ENCODE measurements at places on chromosomes 6 and 20.

- DNase-seq = no peak
Observed at GRCh38 chr6:81739230-81740195, 13.0 kb downstream of the TENT5A start.

GRCh38 chr6:85451565-85452306, 1.9 kb downstream of the NT5E start:
- no peak for DNase-seq

DNA sequence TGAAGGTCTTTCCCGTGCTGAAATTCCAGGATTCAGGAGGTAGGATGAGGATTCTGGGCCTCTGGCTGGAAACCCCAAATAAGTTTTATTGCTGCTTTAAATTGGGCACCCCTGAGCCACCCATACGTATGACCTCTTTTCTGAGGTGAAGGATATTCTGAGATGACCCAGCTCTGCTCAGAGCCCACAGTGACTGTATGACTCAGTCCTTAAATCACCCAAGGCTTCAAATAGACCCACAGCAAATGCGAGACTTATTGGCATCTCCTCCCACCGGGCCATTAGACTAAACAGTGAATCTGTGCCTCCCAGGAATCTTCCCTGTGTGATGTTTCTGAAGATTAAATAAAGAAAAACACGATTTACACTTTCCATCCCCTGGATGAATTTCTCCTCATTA, 9.5 kb downstream of the SIRPG start:
- no peak for DNase-seq

DNA sequence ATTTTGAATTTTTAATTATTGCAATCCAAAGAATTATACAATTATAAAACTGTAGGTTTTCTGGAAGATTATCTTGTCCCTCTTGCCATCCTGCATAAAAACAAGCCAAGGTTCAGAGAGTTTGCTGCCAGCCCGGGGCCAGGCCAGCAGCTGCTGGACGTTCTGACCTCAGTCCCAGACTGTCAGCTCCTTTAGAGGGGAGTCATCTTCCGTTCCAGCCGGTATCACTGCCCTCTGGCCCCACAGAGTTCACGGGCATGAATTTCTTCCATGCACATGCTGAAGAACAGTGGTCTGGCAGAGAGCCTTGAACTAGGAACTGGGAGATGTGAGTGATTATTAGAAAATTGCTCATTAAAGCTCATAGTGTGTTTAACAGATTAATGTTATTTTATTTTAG, 130.4 kb upstream of the QKI start:
- no peak for DNase-seq

DNA sequence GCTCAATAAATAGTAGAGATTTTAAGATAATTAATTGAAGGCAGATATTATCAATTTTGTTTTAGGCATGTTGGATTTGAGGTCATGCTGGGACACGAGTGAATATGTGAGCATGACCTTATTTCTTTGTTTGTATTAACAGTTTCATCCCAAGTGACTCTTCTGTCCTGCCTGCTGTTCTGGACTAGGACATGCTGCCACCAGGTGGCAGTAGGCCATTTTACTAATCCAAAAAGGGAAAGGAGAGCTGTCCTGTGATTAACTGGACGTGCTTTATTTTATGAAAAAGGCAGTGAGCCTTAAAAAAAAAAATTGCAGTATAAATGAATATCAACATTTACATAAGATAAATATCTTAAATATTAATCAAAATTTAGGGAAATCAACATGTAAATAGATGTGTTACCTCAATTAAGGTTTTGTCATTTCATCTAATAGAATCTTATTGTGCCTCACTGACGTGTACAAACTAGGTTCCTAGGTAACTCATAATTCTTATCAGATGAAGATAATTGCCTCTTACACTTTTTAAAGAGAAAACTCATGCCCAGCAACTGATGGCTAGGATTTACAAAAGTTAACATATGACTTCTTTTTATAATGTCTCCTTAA, 49.8 kb downstream of the FRK start:
- no peak for DNase-seq

- no peak for DNase-seq
Observed at GRCh38 chr6:71531006-71531405, 242.4 kb downstream of the OGFRL1 start.

- no peak for DNase-seq
Observed at GRCh38 chr20:4569865-4570264, 151.8 kb upstream of the PRND start.

GRCh38 chr6:42411406-42411805, 40.3 kb downstream of the TRERF1 start:
- no peak for DNase-seq

DNA sequence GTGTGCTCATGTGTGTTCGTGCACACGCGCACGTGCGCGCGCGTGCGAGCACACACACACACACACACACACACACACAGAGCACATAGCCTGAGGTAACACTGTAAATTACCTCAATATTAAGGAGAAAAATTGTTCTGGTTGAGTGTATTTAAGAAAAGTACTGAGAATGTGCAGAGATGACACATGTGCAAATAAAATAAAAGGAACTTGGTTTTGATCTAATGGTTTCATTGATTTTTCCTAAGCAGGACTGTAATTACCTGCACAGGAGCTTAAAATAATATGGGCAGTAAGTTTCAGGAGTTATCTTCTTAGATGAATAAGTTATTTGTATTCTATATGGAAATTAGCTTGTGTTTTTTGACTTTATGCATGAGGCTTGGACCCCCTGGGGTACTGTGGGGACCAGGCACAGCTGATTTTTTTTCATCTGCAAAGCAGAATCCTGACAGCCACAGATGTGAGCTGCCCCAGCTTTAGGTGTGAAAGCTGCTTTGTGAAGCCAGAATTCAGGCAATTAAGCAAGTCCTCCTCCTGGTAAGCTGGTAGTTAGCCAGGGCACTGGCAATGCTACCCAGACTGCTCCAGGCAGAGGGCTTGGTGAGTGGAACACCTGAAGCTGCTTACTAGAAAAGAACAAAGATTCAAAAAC, 1040.6 kb upstream of the CITED2 start:
- no peak for DNase-seq

GRCh38 chr20:3685341-3685740, 3.5 kb upstream of the ADAM33 start:
- no peak for DNase-seq

DNA sequence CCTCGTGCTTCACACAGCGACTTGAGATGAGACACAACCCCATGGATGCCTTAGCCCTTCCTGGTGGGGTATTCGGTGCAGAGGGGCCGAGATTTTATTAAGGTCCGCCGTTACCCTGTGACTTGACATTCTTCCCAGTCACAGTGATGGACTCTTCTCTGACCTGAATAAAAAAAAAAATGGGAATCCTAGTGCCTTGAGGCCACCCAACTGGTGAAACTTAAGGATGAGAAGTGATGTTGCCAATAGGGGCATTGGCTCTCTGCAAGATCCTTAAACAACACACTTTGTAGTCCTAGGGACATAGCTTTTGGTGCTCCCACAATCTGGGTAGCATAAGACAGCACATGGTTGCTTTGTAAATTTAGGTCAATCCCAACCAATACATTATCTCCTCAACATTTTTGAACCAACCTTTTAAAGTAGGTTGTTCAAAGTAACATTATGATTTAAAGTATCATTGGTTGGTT, 814 bp upstream of the ADNP start:
- no peak for DNase-seq

- no peak for DNase-seq
Observed at GRCh38 chr6:39214120-39214813, 15.0 kb downstream of the KCNK5 start.

DNA sequence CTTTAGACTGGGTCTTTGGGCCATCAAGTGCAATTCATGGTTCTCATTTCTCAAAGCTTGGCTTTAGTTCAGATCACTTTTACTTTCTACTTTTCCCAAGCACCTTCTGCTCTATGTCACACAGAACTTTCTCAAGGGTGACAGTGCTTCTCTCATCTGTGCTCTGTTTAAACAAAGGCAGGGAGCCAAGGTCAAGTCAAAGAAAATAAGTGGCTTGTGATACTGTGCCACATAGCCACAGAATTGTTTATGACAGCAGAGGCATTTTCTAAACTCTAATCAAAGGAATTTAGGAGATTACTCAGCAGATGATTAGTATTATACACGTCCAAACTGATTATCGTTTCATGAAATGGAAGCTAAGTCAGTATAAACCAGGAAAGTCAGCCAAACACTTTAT, 348.0 kb downstream of the HDGFL1 start:
- no peak for DNase-seq

GRCh38 chr20:40540166-40540565, 148.9 kb downstream of the MAFB start:
- DNase-seq = no peak

DNA sequence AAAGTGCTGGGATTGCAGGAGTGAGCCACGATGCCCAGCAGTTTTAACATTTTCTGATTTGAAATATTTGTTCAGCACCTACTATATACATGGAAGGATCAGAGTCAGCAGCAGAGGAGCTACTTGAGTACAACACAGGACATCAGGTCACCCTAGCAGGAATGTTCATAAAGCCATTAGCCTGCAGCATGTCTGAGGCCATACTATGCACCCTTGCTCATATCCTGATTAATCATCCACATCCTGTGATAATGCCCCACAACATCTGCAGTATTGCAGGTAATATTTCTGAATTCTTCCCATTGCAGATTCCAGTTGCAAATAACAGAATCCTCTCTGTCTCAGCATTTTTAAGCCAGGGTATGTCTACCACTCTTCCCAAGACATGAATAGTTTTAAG, 171.0 kb upstream of the PRND start:
- DNase-seq = no peak

- no peak for DNase-seq
Observed at GRCh38 chr6:166724576-166724975, 97.5 kb upstream of the RPS6KA2 start.

DNA sequence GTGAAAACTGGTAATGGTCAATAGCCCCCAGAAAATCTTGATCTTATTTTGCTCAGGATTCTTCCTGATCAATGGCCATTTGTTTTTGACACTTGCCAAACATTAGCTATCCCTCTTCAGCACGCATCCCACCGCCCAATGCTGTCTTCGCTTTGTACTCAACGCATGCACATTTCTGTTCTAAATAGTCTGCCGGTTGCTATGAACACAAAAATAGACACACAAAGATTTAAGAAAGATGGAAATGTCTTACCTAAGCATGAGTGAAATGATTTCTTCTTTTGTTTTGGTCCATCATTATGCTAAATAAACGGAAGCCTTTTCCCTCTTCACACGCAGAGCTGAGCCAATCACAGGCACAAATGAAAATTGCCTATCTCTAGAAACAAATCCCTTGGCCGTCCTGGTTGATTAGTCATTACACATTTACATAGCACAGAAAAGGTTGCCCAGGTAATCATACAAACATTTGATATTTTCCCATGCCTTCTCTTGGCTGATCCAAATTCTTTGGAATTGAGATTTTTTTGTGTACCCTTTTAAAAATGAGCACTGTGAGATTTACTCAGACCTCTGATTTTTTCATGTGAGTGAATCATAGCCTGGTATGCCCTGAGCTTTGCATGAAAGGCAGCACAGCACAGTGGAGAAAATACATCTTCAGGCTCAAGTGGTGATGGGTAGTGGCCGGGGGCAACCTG, 70.5 kb upstream of the FAM184A start:
- DNase-seq = no peak

DNA sequence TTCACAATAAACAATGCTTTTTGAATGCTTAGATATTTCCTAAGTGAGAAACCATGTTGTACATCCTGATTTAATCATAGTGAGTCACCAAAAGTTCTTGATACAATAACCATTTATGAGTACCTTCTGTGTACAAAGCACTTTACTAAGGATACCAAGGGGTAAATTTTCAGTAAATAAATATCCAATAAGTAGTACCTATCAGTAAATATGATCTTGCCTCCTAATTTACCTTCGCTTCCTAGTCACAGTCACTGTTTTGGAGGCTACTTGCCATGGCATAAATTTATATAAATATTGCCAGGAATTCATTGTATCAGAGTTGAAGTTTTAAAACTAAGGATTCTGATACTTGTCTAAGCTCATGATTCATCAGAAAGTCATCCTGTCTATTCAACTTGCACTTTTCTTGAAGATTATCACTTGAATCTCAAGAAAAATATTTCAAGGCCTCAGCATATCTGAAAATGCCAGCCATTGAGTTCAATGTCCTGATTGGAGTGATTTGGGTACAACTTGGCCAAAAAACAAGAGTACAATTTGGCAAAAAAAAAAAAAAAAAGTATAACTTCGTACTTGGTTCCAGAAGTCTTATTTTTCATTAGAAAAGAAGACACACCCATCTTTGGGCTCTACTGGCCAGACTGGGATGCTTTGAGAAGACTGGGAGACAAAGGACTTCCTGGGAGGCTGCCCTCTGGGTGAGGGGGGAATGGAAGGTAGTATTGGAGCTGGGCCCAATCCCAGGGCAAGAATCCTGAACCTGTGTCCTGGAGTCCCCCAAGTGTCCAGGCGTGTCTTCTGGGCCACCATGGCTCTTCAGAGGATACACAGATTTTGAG, 32.8 kb downstream of the RAB22A start:
- DNase-seq = no peak

DNA sequence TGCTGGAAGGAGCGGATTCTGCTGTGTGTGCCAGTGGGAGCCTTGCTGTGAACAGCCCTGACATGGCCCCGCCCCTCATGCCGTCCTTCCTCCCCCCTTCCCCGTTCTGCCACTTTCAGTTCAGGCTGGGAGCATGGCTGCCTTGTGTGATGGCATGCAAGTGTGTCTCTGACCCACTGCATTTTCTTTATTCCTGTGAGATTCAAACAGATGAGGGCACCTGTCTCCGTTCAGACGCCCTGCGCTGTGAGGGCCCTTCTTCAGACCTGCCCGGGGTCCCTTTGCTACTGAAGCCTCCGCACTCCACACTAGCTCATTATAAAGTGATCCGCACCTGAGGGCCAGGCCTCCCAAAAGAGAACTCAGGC, 88.3 kb downstream of the TAF4 start:
- no peak for DNase-seq

- DNase-seq = no peak
Observed at GRCh38 chr6:112480553-112480952, 133.4 kb downstream of the RFPL4B start.

DNA sequence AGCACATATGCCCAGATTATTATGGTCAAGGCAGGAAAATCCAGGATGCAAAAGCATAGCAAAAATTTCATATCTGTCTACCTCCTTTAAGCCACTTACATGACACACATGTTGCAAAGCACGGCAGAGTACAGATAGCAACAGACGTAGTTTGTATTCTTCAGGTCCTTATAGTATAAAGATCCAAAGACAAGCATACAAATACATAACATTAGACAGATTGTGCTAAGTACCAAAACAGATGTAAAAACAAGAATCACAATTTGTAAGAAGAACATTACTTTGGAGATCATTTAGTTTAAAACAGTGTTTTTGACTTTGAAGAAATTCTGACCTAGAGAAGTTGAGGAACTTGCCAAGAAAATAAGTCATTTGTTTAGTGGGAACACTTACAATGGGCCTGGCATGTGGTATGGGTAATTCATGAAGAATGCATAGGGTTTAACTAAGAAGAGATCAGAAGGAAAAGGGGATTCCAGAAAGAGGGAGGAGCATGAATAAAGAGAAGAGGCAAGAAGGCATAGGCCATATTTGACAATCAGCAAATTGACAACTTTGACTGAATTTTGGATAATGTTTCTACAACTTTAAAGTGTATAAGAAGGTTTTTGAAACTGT, 30.6 kb upstream of the LMBRD1 start:
- no peak for DNase-seq

Data from central memory CD8-positive, alpha-beta T cell (primary cell).